ENCODE measurements at places on chromosomes 3 and 15.
A peak's percentile ranks its signal among the peaks of the same experiment; 100 is the strongest.

GRCh38 chr3:193095366-193095765, 145.7 kb upstream of the PLAAT1 start:
- DNase-seq, result no peak

- no peak for DNase-seq
Measured at GRCh38 chr3:24493746-24494617, 668 bp downstream of the THRB start.

GRCh38 chr3:23921052-23921511, 4.2 kb downstream of the RPL15 start:
- DNase-seq, result no peak

- DNase-seq, result no peak
Measured at GRCh38 chr3:183455089-183455488, 26.7 kb upstream of the MCF2L2 start.

DNA sequence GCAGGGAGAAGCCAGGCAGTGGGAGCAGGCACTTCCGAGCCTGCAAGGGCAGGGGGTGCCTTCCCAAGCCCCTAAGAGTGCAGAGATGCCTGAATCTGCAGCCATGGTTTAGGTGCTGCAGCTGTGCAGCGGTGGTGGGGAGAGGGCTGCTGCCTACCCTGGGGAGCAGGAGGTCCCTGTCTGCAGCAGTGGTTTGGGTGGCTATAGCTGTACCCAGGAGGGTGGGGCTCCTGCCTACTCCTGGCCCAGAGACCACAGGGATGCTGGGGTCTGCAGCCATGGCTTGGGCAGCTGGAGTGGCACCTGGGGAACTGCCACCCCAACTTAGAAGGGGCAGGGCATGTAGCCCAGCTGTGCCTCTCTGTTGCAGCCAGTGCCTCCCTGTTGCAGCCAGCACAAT, 488.1 kb upstream of the THBS1 start:
- DNase-seq, result no peak

DNA sequence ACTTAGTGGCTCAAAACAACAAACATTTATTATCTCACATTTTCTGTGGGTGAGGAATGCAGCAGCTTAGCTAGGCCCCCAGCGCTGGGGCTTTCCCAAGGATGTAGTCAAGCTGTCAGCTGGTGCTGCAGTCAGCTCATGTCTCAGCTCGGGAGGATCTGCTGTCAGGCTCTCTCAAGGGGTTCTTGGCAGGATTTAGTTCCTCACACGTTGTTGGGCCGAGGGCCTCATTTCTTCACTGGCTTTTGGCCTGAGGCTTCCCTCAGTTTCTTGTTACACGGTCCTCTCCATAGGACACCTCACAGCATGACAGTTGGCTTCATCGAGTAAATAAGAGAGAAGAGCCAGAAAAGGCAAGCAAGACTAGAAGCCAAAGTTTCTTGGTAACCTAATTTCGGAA, 13.7 kb upstream of the U2SURP start:
- no peak for DNase-seq

DNA sequence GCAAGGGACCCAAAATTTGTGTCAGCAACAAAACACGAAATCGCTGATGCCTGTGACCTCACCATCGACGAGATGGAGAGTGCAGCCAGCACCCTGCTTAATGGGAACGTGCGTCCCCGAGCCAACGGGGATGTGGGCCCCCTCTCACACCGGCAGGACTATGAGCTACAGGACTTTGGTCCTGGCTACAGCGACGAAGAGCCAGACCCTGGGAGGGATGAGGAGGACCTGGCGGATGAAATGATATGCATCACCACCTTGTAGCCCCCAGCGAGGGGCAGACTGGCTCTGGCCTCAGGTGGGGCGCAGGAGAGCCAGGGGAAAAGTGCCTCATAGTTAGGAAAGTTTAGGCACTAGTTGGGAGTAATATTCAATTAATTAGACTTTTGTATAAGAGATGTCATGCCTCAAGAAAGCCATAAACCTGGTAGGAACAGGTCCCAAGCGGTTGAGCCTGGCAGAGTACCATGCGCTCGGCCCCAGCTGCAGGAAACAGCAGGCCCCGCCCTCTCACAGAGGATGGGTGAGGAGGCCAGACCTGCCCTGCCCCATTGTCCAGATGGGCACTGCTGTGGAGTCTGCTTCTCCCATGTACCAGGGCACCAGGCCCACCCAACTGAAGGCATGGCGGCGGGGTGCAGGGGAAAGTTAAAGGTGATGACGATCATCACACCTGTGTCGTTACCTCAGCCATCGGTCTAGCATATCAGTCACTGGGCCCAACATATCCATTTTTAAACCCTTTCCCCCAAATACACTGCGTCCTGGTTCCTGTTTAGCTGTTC, 34.9 kb downstream of the CHDH start:
- no peak for DNase-seq

- DNase-seq, result no peak
Measured at GRCh38 chr3:142912402-142913172, 23.7 kb upstream of the PCOLCE2 start.

GRCh38 chr3:124315215-124316033, 323.5 kb upstream of the ROPN1 start:
- DNase-seq, result no peak

GRCh38 chr15:25268166-25268565, 170.7 kb downstream of the UBE3A start:
- DNase-seq, result no peak

- no peak for DNase-seq
Measured at GRCh38 chr3:115518100-115518852, 105.0 kb upstream of the GAP43 start.

DNA sequence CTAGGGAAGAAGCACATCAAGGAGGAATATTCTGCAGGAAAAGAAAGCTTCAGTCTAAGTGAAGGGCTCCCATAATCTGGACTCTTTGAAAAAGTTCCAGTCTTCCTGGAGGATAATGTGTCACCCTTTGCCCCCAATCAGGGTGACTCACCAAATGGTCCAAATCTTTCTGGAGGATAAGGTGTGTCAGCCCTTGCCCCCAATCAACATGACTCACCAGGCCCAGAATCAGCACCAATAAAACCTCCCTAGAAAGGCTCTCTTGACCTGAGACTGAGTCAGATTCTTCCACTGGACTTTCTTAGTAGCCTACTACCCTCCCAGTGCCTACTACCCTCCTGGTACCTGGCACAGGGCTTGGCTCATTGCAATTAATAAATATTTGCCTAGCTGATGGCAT, 9.5 kb upstream of the ARL14 start:
- DNase-seq, result no peak

- DNase-seq, result no peak
Measured at GRCh38 chr3:124396339-124396950, 333.8 kb upstream of the UMPS start.

- DNase-seq, result no peak
Measured at GRCh38 chr15:79463043-79463780, 31.1 kb downstream of the MINAR1 start.

GRCh38 chr3:20079621-20080020, 39.4 kb downstream of the KAT2B start:
- DNase-seq, result no peak

- no peak for DNase-seq
Measured at GRCh38 chr3:56590814-56591213, 33.8 kb downstream of the CCDC66 start.

DNA sequence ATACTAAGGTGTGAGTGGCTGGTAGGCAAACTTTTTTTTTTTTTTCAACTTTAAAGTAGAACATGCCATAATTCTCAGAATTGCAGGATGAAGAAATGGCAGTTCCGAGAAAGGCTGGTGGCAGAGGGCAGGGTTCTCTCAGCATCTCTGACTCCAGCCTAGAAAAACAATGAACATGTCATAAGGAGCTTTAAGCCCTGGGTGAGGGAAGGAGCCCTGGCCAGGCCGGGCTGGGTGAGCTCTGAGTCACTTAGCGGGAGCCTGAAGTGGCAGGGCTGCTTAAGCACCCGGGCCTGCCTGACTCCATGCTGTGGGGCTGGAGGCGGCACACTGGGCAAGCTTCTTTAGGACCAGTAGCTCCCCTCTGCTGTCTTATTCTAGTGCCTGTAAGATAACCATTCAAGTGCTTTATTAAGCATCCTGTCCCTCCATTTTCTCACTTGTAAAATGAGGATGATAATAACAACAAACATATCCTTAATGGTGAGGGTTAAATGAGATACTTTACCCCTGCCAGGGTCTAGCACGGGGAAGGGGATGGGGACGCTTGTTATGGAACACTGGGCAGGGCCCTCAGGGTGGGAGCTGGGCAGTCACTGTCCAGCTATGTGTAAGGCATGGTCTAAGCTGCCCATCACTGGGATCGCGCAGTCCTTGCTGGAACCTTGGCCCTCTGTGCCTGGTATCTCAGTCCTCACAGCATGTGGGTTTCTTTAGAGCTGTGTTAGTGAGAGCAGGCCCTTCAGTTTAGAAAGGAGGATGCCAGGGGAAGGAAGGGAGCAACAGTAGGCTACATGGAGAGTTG, 18.4 kb downstream of the SMAD6 start:
- DNase-seq, result no peak

DNA sequence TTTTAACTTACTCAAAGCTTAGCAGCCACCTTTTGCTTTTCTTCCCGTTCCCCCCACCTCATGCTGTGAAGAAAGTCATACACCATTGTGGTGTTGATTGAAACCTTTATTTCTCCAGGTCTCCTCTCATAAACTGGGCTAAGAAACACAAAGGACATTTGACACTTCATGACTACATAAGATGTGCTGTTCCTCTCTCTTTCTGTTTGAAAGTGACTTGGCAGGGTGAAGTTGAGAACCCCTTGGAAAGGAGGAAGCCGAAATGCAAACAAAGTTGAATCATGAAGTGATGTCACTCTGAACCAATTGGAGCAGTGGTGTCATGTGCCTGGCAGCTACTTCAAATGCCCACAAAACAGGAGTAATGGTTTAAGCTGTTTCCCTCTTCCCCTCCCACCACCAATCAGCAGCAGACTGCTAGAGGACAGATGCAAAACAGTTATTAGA, 174.7 kb downstream of the IGF1R start:
- no peak for DNase-seq

DNA sequence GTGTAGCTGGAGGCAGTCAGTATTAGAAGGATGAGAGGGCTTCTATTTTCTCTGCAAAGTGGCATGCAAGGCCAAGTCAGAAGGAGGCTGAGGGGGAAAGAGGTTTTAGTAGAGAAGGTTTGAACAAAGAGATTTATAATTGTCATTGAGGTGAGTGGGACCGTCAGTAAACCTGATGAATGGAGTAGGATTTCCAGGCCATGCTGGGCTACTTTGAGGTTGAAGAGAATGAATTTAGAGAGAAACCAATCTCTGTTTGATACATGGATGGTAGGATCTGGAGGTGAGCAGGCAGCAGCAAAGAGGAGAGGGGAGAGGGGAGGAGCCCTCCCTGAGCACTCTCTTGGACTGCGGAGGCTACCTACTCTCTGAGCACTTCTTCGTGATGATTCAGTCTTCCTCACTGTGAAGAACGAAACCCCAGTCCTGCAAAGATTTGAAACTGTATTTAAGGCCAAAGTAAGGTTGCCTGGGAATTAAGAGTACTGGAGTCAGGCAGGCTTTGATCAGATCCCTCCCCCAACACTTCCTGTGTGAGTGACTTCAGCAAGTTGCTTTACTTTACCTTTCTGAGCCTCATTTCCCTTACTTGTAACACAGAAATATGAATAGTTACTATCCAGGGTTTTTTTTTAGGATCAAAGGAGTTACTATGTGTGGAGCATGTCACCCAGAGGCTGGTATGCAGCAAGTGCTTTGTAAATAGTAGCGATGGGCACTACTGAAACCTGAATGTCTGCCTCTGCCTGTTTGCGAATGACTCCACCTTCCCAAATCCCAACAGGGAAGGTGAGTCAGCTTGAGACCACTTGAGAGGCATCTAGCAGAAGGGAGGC, 75.8 kb downstream of the RPL39L start:
- no peak for DNase-seq

DNA sequence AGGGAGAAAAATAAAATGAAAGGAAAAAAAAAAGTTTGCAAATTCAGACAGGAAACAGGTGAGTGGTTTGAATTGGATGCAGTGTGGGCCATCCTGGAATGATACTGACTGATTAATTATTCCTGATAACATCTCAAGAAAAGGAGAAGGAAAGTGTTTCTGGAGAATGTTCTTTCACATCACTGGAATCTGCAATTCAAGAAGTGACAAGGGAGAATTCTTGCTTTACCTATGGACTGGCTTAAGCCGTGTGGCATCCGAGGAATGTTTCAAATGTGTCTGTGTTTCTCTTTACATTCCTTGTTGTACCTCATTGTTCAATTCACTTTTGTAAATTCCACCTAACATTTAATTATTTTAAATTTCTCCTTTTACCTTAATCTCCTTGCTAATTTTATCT, 465.0 kb downstream of the EPHB1 start:
- DNase-seq, result no peak

- DNase-seq, result peak; percentile 75
Measured at GRCh38 chr3:195900436-195901355, 7.7 kb downstream of the TNK2 start.

DNA sequence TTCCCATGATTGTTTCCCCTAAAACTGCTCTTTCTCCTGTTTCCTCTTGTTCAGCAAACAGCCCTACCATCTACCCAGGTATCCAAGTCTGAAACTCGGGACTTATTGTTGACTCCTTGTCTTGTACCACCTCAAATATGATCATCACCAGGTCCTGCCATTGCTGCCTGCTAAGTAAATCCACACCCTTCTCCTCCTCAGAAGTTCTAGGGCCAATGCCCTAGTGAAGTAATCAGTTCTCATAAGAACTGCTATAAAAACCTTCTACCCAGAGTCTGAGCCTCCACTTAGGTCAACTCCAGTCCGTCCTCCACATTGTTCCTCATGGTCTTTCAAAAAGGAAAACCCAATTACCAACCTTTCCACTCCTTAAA, 77.0 kb upstream of the IL12A start:
- DNase-seq, result no peak

DNA sequence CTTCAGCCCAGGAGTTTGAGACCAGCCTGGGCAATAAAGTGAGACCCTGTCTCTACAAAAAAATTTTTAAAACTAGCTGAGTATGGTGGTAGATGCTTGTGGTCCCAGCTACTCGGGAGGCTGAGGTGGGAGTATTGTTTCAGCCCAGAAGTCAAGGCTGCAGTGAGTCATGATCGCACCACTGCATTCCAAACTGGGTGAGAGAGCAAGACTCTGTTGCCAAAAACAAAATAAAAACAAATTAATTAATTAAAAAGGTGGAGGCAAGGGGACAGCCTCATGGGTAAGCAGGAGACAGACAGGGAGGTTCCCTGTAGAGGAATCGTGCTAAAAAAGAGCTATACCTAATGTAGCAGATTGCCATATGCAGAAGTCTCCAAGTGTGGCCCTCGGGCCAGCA, 12.6 kb downstream of the HAPLN3 start:
- DNase-seq, result no peak

GRCh38 chr3:24367664-24368264, 126.9 kb downstream of the THRB start:
- DNase-seq, result no peak

DNA sequence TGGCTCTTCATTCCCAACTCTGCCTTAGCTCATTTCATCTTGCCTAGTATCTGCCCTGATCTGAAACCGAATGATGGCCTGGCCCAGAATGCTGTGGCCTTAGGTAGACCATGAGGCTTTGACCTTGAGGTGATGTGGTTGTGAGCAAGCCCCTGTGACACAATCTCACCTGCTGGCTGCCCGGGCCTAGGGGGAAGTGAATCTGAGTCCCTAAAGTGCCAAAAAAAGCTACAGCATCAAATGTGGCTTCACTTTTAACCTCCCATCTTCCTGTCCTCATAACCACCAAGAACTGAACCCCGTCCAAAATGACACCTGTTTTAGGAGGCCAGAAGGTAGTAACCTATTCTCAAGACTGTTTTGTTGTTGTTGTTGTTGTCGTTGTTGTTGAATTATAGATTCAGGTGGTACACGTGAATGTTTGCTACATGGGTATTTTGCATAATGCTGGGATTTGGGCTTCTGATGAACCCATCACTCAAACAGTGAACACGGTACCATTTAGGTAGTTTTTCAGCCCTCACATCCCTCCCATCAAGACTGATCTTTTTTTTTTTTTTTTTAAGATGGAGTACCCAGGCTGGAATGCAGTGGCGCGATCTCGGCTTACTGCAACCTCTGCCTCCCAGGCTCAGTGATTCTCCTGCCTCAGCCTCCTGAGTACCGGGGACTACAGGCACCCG, 54.6 kb downstream of the MCCC1 start:
- no peak for DNase-seq

Data from CMK (cell line).